ENCODE measurements at places on chromosomes 1 and 21.
A peak's percentile ranks its signal among the peaks of the same experiment; 100 is the strongest.

DNA sequence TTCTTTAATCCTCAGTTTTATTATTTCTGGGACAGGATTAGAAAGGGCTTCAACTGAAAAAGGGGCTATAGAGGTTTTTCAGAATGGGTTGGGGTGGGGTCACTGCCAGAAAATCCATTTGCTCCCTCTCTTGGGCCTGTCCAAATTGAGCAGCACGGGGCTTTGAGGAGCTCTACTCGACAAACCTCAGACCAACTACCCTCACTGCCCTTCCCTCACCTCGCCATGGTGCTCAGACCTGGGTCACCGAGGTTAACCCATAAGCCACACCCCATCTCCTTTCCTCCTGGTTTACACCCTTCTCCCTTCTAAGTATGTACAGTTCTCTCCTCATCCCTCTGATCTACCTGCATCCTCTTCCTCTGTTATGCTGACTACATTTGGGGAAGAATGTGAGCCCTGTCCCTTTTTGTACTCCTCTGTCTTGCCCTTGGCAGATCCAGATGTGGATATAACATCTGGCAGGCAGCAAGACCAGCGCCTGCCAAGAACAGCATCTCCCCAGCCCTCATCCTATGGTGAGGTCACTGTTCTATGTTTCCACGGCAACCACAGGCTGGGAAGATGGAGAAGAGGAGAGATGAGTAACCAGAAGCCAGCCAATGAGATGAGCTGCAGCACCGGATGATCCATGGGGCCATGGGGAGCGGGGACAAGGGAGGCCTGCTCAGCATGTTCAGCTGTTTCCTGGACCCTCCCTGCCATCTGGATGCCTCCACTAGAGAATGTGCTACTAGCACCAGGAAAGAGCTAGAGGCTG is 3.7 kb upstream of the FABP3 start:
- DNase-seq: peak; percentile 33

DNA sequence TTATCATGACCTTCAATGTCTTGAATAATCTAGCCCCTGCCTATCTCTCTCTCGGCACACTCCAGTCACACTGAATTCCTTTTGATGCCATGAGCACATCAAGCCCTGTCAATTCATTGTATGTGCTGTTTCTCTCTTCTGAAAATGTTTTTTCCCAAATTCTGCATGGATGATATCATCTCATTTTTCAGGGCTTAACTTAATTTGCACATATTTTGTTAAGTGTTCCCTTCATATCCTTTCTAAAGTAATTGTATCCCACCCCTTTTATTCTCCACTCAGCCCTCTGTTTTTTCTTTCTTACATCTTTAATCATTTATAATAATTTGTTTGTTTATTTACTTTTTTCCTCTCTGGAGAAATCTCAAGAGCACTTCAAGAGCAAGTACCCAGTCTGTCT is 149.9 kb downstream of the ZNF326 start:
- DNase-seq: peak; percentile 64

DNA sequence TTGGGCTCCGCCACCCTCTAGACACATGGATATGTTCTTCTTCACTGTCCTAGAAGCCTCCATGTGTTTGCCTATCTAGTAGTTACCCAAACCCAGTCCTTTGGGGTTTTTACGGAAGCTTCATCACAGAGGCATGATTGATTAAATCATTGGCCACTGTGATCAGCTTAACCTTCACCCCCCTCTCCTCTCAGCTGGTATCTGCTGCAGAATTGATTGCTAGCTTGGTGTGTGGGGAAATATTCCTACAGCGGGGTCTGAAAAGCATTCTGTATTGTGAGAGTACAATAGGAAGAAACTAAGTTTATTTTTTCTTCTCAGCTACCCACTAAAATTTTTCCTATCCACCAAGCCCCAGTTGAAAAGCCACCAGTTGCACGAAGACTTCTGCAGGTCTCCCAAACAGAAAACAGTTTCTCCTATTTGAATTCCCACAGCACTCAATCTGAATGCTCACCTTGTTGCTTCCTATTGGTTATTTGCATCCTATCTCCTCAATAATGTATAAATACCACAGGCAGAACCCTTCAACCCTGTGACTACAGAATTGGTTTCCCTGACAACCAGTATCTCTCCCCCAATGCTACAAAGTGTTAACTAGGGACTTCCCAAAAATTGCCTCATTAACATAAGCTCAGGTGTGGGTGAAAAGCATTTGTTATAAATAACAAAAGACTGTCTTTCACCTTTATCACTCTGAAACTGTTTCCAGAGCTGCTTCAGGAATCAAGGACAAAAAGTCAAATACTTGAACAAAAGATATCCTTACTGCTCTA is 9.3 kb upstream of the VANGL1 start:
- no peak for DNase-seq

DNA sequence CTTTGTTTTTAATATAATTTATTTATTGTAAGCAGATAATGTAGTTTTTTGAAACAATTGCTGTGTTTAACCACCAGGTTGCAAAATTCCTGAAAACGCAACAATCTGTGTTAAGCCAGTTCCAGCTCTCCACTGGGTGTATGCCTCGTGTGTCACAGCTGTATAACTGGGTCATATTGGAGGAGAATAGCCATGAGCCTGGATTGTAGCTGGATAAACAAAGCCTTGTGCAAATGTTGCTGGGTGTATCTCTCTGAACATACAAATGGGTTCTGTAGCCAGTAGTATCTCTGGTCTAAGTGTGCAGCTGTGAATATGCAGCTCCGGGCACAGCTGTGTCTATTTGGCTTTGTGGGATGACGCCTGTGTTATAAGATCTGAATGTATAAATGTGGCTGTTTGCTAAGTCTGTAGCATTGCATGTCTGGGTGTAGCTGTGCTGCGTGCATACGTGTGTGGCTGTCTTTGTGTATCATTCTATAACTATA is 2.8 kb downstream of the TCEA3 start:
- no peak for DNase-seq

- DNase-seq: no peak
Measured at GRCh38 chr1:97906567-97907241, 14.1 kb downstream of the DPYD start.

- DNase-seq: no peak
Measured at GRCh38 chr21:41361053-41361785, 608 bp upstream of the MX2 start.

DNA sequence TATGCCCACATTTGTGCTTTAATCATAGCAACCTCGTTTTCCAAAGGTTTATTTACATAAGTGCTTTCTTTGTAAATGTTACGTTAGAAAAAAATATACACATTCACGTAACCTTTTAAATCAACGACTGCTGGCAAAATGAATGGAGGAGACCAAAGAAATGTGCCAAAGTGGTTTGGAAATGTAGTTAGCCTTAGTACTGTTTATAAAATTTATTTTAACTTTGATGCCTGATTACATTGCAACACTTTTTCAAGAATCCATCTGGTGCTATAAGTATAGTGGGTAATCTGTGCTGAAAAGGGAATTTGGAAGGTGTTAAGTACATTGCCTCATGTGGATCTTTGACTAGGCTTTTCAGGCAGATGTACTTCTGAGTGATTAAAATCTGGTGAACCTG is 108.9 kb downstream of the IFI44 start:
- DNase-seq: no peak

DNA sequence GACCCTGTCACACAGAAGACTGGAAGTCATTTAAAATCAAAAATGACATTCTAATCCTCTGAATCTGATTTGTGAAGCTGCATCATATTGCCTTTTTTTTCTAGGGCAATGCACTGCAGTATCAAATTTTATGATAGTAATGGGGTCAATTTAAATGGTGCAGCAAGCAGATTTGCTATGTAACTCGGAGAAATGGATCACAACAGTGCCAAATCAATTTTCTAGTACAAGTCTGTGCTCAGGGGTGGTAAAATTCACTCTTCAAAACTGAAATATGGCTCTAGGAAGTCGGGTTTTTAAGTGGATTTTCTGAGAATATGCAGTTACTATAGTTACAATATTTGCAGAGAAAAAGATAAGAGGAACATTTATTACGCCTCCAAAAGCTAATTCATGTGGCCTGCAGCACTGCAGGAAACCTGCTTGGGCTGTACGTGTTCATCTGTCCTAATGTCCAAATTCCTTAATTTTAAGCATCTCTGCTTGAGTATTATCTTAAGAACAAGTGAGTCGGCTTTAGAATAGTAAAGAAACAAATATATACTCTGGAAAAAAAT is 31.5 kb downstream of the HLCS start:
- DNase-seq: no peak

DNA sequence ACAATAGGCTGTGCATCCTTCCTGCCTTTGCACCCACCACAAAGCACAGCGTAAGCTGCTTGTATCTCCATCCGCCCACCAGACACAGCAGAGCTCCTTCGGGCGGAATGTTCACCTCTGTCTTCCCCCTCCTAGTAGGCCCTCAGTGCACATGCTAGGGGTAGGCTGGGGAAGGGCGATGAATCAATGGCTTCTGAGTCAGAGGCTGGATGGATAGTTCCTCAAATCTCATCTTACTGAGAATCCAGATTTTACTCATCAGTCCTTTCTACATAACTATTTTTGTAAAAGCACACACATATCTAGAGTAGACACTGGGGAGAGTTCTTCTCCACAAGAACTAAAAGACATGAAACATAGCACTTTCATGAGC is 73.8 kb downstream of the BCAR3 start:
- DNase-seq: no peak

DNA sequence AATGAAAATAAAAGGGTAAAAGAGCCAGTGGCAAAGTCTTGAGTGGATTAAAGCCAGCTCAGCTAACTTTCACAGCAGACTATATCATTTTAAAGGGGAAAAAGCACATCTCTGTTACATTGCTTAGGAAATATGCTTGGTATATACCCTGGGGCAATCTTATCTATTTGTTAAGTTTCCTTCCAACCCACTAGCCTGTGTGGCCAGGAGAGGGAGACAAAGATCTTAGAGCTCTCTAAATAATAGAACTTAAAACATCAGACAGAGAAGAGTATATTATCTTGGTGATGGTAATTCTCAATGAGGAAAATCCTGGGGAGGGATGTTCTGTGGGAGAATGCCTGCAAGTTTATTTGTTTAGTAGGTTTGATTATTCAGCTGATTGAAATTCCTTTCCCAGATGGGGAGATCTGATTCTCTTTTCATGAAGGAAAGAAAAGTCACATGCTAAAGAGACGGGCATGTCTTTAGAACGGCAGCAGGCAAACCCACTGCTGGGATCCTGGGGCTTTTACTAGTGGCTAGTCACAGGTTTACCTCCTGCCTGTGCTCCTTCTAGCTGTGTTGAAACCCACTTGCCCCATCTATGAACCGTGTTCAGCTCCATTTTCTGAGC is 3.6 kb downstream of the KCNE2 start:
- peak; percentile 68 for DNase-seq

DNA sequence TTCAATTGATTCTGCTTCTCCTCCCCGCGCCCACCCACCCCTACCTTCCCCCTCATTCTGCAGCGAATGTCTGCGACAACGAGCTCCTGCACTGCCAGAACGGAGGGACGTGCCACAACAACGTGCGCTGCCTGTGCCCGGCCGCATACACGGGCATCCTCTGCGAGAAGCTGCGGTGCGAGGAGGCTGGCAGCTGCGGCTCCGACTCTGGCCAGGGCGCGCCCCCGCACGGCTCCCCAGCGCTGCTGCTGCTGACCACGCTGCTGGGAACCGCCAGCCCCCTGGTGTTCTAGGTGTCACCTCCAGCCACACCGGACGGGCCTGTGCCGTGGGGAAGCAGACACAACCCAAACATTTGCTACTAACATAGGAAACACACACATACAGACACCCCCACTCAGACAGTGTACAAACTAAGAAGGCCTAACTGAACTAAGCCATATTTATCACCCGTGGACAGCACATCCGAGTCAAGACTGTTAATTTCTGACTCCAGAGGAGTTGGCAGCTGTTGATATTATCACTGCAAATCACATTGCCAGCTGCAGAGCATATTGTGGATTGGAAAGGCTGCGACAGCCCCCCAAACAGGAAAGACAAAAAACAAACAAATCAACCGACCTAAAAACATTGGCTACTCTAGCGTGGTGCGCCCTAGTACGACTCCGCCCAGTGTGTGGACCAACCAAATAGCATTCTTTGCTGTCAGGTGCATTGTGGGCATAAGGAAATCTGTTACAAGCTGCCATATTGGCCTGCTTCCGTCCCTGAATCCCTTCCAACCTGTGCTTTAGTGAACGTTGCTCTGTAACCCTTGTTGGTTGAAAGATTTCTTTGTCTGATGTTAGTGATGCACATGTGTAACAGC is 339.9 kb downstream of the NTNG1 start:
- no peak for DNase-seq

DNA sequence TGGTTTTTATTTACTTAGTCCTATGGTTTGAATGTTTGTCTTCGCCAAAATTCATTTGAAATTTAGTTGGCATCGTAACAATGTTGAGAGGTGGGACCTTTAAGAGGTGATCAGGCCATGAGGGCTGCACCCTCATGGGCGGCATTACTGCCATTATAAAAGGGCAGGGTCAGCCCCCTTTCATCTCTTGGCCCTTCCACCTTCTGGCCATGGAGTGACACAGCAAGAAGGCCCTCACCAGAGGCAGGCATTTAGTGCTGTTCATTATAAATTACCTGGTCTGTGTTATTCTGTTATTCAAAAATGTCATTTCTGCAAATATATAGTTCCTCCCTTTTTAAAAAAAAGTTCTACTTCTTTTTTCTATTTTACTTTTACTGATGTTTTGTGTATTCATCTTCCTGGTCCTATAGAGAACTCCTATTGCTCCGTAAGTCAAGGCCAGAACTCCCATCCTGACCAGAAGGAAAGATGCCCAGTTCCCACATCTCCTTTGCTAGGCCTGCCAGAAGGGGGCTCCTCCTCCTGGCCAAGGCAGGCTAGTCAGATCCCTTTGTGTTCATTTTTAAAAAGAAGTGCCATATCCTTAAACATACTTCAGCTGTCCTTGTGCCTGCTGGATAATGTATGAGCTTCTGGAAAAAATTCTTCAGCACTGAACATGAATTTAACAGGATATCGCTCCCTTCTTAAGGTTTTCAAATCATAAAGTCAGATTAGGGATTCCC is 10.0 kb upstream of the LBR start:
- no peak for DNase-seq

DNA sequence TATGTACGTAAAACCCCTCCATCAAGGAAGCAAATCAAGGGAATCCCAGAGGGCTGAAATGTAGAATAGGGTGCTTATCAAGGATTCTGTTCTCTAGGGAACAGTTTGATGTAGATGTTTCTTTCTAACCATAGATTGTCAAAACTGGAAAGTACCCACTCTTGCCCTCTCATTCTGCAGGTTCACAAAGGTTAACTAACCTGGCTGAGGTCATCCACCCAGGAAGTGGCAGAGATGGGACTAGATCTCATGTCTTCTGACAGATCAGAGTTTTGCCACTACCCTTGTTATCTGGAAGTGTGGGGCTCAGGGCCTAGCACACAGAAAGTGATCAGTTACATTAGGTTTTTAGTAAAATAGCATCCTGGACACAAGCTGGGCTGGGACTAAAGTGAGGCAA is 47.4 kb downstream of the GFI1 start:
- no peak for DNase-seq

- no peak for DNase-seq
Measured at GRCh38 chr21:39029086-39029755, 154.0 kb downstream of the PSMG1 start.

Measured in DMS79 treated with DMSO at 0.1 percent for 48 hours (cell line).